ENCODE measurements at places on chromosomes 11 and 22.

DNA sequence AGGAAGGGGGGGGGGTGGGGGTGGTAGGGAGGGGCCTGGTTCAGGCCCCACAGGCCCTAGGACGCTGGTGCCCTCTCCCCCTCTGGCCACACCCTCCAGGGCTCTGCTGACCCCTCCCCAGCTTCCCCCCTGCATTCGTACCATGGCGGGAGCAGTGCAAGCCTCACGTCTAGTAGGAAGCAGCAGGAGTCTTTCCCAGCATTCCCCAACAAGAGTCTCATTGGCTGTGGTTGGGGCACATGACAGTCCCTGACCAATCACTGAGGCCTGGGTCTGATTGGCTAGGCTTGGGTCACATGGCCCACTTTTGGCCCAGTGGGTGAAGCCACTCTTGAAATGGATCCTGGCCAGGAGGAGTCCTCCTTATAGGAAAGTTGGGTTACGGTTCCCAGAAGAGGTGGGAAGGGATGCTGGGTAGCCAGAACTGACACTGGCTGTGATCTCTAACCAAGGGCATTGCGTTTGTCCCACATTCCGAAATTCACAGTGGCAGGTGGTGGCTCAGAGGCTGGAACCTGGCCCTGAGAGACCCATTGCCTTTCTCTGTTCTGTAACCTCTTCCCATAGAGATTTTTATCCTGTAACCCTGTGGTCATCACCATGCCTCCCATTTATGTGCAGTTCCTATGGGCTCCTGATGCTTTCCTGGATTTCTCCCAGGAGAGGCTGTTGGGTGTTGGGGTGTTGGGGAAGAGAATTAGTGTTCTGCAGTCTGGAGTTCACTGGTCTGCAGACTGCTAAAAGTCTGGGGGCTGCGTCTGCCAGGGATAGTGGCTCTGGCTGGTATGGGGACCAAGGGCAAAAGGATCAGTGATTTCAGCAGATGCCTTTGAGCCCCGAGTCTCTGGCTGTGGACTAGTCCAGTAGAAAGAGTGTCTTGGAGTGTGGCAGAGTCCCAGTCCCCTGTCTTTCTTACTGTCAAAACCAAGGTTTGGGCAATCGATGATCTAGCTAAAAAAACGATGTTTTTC lies 58.9 kb upstream of the MYEOV start:
- peaks cover 3% of the 10 kb centered on the region for H3K36me3 ChIP-seq
- no peak overlapping the region for H3K4me3 ChIP-seq
- DNase-seq: no peak
- H3K4me1 ChIP-seq: peaks cover 20% of the 10 kb centered on the region
- H3K27ac ChIP-seq: no peak overlapping the region
- H3K27me3 ChIP-seq: no peaks in the 10 kb centered on the region

DNA sequence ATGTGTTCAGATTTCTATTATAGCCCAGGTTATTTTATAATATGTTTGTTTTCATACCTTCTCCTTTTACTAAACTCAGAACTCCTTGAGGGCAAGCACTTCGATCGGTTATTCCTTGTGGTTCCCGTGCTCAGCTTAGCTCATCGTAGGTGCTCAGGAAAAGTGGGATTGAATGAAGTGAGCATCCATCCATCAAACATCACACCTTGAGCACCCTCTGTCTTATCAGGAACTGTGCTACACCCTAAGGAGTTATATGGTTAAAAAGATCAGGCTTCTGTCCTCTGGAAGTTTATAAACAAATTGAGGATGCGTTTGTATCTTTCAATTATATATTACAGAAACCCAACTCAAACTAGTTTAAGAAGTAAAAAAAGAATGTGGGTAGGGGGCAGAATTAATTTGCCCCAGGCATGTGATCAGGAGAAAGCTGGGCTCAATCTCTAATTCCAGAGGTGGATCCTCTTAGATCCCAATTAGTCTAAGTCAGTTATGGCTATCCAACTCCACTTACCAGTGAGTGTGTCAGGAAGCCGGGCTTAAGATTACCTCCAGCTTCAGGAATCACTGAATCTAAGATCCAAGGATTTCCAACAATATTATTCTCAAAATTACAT lies 59.9 kb upstream of the RRAS2 start:
- DNase-seq: no peak
- H3K27ac ChIP-seq: no peak overlapping the region
- no peaks in the 10 kb centered on the region for H3K36me3 ChIP-seq
- H3K4me3 ChIP-seq: no peak overlapping the region

- DNase-seq: no peak
- peak overlapping the region; percentile 19 for H3K4me3 ChIP-seq
These were observed 37.6 kb upstream of the BIRC3 start for GRCh38 chr11:102279641-102280170.

DNA sequence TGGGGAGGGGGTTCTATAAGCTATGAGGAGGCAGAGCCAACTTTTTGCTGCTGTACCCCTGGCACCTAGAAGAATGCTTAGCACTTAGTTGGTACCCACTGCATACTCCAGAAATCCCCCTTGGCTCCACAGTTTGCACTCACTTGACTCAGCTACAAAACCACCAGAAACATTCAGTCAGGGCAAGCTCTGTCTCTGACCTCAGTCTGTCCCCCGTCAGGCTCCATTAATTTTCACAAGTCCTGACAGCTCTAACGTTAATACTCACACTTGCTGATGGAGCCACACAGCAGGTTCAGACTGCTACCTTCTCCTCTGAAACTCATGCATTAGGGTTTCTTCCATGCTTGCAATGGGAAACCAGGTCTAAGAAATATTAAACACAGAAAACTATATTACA lies 81.7 kb downstream of the MPPED2 start:
- no peak overlapping the region for H3K27ac ChIP-seq
- no peak for DNase-seq
- H3K4me3 ChIP-seq: no peak overlapping the region
- peaks cover under 1% of the 10 kb centered on the region for H3K4me1 ChIP-seq

DNA sequence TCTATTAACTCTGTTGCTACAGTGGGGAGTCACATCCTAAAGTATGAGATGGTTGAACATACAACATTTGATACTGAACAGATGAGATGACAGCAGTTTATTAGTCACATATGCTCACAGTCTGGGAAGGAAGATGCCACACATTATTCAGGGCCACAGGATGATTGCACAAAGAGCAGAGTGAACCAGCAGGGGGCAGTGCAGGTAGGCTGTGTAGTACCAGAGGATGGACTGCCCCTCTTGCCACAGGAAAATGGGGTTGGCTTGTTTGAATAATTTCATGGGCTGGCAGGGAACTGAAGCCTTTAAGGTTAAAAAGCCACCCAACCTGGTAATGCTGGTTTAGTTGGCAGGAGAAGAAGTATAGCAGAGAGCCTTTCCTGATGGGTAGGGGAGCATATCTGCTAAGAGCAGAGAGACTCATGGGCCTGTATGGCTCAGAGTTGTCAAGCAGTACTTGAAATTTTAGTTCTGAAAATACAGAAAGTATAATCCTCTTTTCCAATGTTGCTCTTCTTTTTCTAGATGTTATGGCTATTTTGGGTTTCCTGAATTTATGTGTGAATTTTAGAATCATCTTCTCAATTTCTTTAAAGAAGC lies 180.4 kb upstream of the B3GAT1 start:
- H3K4me1 ChIP-seq: no peaks in the 10 kb centered on the region
- no peak overlapping the region for H3K4me3 ChIP-seq
- peaks cover 18% of the 10 kb centered on the region for H3K27me3 ChIP-seq
- DNase-seq: peak; percentile 67
- H3K27ac ChIP-seq: no peak overlapping the region

DNA sequence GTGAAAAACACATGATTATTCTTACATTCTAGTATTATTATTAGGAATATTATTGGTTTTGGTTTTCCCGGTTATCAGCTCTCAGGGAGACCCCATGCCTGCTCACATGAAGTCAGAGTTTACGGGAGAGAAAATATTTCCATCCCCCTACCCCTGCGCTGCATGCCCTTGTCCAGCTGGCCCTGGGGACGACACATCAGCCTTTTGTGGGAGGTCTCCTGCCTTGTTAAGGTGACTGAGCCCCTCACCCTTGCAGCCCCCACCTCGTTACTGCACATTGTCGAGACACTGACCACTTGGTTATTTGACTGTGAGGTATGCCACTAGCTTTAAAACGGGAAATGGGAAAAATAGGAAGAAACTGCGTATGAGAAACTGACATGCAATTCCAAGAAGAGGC lies 63.0 kb downstream of the PARVG start:
- no peaks in the 10 kb centered on the region for H3K36me3 ChIP-seq
- no peak overlapping the region for H3K4me3 ChIP-seq
- H3K4me1 ChIP-seq: no peaks in the 10 kb centered on the region
- H3K27me3 ChIP-seq: peaks cover 15% of the 10 kb centered on the region
- H3K27ac ChIP-seq: no peak overlapping the region
- DNase-seq: no peak

DNA sequence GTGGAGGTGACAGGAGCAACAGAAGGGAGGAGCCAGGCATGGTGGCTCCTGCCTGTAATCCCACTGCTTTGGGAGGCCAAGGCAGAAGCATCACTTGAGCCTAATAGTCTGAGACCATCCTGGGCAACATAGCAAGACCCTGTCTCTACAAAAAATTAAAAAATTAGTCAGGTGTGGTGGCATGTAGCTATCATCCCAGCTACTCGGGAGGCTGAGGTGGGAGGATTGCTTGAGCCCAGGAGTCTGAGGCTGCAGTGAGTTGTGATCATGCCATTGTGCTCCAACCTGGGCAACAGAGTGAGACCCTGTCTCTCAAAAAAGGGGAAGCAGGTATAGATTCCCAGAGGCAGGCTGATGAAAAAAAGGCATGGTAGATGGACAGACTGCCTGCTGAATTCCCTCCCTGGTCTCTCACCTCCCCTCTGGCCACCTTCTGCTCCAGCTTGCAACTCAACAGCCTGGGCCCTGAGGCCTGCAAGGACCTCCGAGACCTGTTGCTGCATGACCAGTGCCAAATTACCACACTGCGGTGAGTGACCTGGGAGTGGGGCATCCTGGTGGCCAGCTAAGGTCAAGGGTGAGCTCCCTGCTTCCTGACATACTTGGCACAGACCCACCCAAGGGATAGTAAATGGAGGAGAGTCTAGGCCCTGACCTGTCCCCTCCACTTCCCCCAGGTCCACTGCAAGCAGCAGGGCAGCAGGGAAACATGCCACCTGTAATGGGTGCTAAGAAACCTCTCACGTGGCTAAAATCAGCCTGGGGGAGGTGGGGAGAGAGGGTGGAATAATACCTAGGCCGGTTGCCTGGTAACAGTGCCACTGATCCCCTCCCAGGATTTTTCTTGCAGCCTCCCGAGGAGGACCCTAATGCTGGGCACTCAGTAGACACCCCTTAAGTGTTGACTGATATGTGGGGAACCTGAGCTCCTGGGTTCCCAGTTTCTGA lies 4.3 kb upstream of the NHERF4 start:
- H3K27me3 ChIP-seq: no peaks in the 10 kb centered on the region
- DNase-seq: no peak
- H3K4me3 ChIP-seq: no peak overlapping the region
- H3K27ac ChIP-seq: no peak overlapping the region

GRCh38 chr11:15189641-15190365 lies 75.1 kb downstream of the INSC start:
- no peak overlapping the region for H3K27ac ChIP-seq
- no peak overlapping the region for H3K4me3 ChIP-seq
- H3K27me3 ChIP-seq: peaks cover 16% of the 10 kb centered on the region
- H3K4me1 ChIP-seq: no peaks in the 10 kb centered on the region
- no peak for DNase-seq
- no peaks in the 10 kb centered on the region for H3K36me3 ChIP-seq

DNA sequence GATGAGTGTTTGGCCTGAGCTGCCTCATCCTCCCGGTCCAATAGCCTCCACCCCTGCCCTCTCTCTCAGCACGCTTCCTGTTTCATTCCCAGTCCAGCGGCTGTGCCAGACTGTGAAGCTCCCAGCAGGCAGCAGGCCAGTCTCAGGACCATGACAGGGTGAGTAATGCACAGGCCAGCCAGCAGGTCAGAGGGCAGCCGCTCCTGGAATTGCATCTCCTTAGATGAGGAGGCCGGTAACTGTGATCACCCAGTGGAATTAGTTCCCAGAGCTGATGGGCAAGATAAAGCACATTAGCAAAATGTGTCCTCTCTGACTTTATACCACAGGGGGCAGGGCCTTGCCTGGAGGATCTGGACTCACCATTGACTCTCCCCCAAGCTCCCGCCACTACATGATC lies 251.2 kb downstream of the ETS1 start:
- H3K4me1 ChIP-seq: peaks cover 76% of the 10 kb centered on the region
- no peaks in the 10 kb centered on the region for H3K27me3 ChIP-seq
- no peak for DNase-seq
- H3K4me3 ChIP-seq: no peak overlapping the region

- DNase-seq: no peak
- no peak overlapping the region for H3K27ac ChIP-seq
- H3K4me1 ChIP-seq: no peaks in the 10 kb centered on the region
- no peaks in the 10 kb centered on the region for H3K27me3 ChIP-seq
- H3K4me3 ChIP-seq: no peak overlapping the region
These were observed 424.1 kb upstream of the KIRREL3 start for GRCh38 chr11:127424661-127425060.

GRCh38 chr11:36195496-36196354 lies 93.5 kb downstream of the COMMD9 start:
- H3K27me3 ChIP-seq: peaks cover 9% of the 10 kb centered on the region
- H3K27ac ChIP-seq: no peak overlapping the region
- H3K36me3 ChIP-seq: no peaks in the 10 kb centered on the region
- H3K4me1 ChIP-seq: no peaks in the 10 kb centered on the region

- H3K4me1 ChIP-seq: no peaks in the 10 kb centered on the region
- no peaks in the 10 kb centered on the region for H3K27me3 ChIP-seq
- no peak overlapping the region for H3K4me3 ChIP-seq
- no peak overlapping the region for H3K27ac ChIP-seq
- no peaks in the 10 kb centered on the region for H3K36me3 ChIP-seq
- no peak for DNase-seq
These were observed 51.2 kb upstream of the ARHGAP20 start for GRCh38 chr11:110763249-110764011.

GRCh38 chr11:66933531-66933930 lies 24.7 kb downstream of the PC start:
- DNase-seq: no peak
- H3K27me3 ChIP-seq: no peaks in the 10 kb centered on the region
- H3K27ac ChIP-seq: no peak overlapping the region
- no peaks in the 10 kb centered on the region for H3K4me1 ChIP-seq
- no peak overlapping the region for H3K4me3 ChIP-seq
- no peaks in the 10 kb centered on the region for H3K36me3 ChIP-seq

- H3K36me3 ChIP-seq: no peaks in the 10 kb centered on the region
- H3K27me3 ChIP-seq: no peaks in the 10 kb centered on the region
- no peak overlapping the region for H3K4me3 ChIP-seq
- peaks cover 4% of the 10 kb centered on the region for H3K4me1 ChIP-seq
These were observed 4.1 kb upstream of the TSSC4 start for GRCh38 chr11:2396471-2396870.

DNA sequence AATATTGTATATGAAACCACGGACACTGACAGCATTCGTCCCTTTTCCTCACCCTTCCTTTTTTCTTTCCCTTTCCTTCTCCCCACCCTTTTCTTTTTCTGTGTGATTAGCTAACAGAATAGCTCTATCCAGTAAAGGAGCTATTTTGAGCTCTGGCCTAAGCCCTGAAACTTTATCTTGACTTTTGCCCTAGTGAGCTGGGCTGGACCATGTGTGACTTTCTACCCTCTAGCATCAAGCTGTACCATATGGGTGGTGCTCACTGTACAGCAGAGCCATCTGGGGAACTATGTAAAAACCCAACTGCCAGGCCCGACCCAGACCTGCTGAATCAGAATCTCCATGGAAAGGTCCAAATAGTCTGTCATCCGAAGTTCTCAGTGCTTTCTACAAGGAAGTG lies 21.9 kb upstream of the PANX1 start:
- peaks cover 27% of the 10 kb centered on the region for H3K27me3 ChIP-seq
- no peak overlapping the region for H3K27ac ChIP-seq
- no peaks in the 10 kb centered on the region for H3K4me1 ChIP-seq
- DNase-seq: no peak
